ENCODE measurements at places on chromosomes 11 and 22.

GRCh38 chr22:40367342-40367741 is 3.1 kb upstream of the SGSM3 start:
- peaks cover 86% of the 10 kb centered on the region for H3K36me3 ChIP-seq
- DNase-seq: no peak
- H3K4me3 ChIP-seq: no peak overlapping the region

DNA sequence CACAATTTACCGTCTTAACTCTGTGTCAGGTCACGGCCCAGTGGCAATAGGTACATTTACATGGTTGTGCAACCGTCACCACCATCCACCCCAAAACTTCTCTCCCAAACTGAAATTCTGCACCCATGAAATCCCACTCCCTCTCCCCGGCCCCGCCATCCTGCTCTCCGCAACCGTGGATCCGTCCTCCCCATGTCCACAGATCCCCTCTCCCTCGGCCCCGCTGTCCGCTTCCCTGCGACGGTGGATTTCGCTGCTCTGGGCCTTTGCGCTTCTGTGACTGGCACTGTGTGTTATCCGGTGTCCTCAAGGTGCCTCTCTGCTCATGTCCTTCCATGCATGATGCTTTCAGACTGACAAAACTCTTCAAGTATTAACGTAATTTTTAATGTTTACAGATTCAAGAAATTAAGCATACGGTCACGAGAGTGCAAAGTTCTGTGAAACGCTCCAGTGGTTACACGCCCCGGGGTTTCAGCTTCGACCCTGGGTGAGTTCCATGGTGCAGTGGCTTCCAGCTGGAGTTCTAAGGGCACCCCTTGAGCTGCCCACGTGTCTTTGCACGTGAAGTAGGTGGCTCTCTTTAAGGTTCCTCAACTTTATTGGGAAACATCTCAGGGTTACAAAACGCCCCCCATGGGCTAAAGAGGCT is 76.4 kb downstream of the KCNQ1 start:
- peak; percentile 6 for DNase-seq
- H3K36me3 ChIP-seq: no peaks in the 10 kb centered on the region
- H3K4me1 ChIP-seq: peaks cover 15% of the 10 kb centered on the region
- no peaks in the 10 kb centered on the region for H3K27me3 ChIP-seq
- no peak overlapping the region for H3K27ac ChIP-seq

- H3K4me3 ChIP-seq: no peak overlapping the region
- no peak for DNase-seq
- H3K36me3 ChIP-seq: no peaks in the 10 kb centered on the region
- no peak overlapping the region for H3K27ac ChIP-seq
- no peaks in the 10 kb centered on the region for H3K27me3 ChIP-seq
Observed at GRCh38 chr22:36184433-36185025, 17.1 kb downstream of the APOL4 start.

DNA sequence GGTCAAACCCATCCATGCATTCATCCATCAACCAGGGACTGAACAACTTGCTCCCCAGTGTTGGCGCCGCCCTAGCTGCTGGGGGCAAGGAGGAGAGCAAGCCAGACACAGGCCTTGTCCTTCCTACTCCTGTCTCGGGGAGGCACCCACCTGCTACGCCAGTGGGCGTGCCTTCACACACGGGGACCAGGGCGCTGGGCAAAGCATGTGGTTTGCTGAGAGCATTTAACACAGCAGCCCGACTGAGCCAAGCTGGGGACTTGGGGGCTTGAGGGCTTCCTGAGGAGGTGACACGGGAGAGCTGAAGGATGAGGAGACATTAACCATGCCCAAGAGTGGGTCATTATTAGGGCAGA is 30.6 kb downstream of the CACNA1I start:
- peaks cover 18% of the 10 kb centered on the region for H3K27me3 ChIP-seq
- no peak for DNase-seq
- no peak overlapping the region for H3K4me3 ChIP-seq
- H3K36me3 ChIP-seq: no peaks in the 10 kb centered on the region
- peak overlapping the region; percentile 57 for H3K27ac ChIP-seq
- peaks cover 30% of the 10 kb centered on the region for H3K4me1 ChIP-seq

- H3K36me3 ChIP-seq: peaks cover 96% of the 10 kb centered on the region
- DNase-seq: no peak
- peaks cover 25% of the 10 kb centered on the region for H3K4me1 ChIP-seq
- H3K27me3 ChIP-seq: no peaks in the 10 kb centered on the region
- no peak overlapping the region for H3K4me3 ChIP-seq
- no peak overlapping the region for H3K27ac ChIP-seq
Observed at GRCh38 chr11:85970593-85970992, 98.3 kb downstream of the PICALM start.

DNA sequence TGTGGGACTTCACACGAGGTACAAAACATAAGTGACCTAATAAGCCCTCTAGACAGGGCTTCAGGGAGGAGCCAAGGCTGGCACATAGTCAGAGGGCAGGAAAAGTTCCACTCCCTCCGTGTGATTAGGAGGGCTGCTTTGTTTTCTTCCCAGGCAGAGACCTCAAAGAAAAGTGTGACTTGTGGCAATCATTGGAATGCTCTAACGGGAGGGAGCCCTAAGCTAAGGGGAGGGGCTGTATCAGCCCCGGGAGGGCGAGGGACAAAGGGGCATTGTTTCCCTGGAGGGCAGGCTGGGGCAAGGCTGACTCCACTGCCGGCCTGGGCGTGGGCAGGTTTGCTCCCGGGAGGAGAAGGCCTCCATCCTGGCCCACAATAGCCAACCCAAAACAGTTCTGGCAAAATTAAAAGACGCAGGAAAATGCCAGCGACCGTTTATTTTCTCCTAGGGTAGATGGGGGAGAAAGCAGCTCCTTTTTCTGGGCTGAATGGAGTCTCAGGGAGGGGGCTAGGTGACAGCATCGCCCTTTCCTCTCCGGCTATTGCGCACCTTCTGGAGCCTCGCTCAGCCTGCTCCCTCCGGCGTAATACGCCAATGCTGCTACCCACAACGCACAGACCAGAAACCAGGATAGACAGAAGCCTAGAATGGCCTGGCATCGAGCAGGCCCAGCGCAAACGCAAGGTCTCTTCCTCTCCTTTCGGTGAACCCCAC is 60.2 kb downstream of the ENDOD1 start:
- DNase-seq: no peak
- no peaks in the 10 kb centered on the region for H3K36me3 ChIP-seq
- peak overlapping the region; percentile 90 for H3K27ac ChIP-seq
- H3K27me3 ChIP-seq: peaks cover 15% of the 10 kb centered on the region
- peaks cover 53% of the 10 kb centered on the region for H3K4me1 ChIP-seq
- peak overlapping the region; percentile 80 for H3K4me3 ChIP-seq

DNA sequence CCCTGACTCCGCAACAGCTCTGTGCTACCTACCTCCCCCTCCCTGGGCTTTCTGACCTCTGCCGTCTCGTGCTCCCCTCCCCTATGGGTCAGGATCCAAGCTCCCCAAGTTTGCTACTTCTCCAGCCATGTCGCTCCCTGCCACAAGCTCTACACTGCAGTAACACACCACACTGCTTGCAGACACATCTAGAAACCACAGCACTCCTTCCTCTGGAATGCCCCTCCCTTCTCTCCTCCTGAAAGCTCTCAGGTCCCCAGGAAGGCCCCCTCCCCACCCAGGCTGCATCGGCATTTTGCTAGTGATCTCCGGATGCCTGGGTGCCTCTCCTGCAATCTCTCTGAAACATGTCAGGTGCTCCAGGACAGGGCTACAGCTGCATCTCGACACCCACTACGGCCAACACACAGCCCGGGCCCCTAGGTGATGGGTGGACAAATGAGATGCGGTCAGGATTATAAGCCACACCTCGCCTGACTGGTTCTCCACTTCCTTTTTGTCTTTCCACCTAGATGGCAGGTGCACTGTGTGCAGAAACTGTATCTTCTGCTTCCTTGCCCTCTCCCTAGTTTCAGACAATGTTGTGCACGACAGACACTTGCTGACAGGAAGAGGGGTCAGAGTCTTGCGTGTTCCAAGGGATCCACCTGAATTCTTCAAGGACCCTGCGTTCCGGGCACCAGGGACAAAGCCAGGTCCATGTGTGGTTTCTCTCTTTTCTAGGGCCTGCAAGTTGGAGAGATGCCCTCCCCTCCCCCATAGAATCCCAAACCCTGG is 22.9 kb downstream of the RPUSD4 start:
- H3K27ac ChIP-seq: peak overlapping the region; percentile 14
- H3K36me3 ChIP-seq: peaks cover 57% of the 10 kb centered on the region
- DNase-seq: no peak
- no peak overlapping the region for H3K4me3 ChIP-seq
- no peaks in the 10 kb centered on the region for H3K27me3 ChIP-seq
- H3K4me1 ChIP-seq: no peaks in the 10 kb centered on the region

- H3K27me3 ChIP-seq: peaks cover 4% of the 10 kb centered on the region
- no peak overlapping the region for H3K27ac ChIP-seq
- no peaks in the 10 kb centered on the region for H3K4me1 ChIP-seq
- no peaks in the 10 kb centered on the region for H3K36me3 ChIP-seq
Observed at GRCh38 chr11:114846416-114846791, 168.1 kb downstream of the NXPE2 start.

DNA sequence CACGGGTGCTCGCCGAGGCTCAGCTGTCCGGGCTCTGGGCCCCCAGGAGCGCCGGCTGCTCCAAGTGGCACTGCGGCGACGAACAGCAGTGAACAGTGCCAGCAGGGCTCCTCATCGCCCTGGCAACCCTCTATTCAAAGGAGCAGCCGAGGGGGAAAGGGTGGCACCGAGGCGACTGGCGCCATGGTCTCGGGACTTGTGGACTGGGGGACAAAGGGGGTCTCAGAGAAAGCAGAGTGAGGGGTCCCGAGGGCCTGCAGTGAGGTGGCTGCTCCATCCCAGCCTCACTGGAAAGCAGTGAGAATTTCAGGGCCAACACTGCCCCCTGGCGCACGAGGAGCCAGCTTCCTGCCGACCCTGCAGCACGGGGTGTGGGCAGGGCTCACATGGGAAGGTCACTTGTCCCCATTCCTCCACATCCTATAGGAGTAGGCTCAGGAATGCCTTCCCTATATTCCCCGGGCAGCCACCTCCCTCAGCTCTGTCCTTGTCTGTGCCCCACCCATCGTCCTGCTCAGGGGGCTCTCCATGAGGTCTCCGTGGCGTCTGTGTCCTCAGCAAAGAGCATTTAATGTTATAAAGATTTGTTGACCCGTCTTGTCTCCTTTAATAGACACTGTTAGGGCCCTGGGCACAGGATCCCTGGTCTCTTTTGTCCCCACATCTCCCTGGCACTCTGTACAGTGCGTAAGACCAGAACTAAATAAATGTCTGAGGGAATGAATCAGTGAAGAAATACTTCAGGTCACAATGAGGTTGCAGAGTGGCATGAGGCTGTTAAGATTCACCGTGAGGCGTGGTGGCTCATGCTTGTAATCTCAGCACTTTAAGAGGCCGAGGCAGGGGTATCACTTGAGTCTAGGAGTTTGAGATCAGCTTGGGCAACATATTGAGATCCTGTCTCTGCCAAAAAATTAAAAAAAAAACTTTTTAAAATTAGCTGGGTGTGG is 26.4 kb downstream of the LRFN4 start:
- no peaks in the 10 kb centered on the region for H3K36me3 ChIP-seq
- H3K4me3 ChIP-seq: no peak overlapping the region
- H3K4me1 ChIP-seq: peaks cover 14% of the 10 kb centered on the region

DNA sequence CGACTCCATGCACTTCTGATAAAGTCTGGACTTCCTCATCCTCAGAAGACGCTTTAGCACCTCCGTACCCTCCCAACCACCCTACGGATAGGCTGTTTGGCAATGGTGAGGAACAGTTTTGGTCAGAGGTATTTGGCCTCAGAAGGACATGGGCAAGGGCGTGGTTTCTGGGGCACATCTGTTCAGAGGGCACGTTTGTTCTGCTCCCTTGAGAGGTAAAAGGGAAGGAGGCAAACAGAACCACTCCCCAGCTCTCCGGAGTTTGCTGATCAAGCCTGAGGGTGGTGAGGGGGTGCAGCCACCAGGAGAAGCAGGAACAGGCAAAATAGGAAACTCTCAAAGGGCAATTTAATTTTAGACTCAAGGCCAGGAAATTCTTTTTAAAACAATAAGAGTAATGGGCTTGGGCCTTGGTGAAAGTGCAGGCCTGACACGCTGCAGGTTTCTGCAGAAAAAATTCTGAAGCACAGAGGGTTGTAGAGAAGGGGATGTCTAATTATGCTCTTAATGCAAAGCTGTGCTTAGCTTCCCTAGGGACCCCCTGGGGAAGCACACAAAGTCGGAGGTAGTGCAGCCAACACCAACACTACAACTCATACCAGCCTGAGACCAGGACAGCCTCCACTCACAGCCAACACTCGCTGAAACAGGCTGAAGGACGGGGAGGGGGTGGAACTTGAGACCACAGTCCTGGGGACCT is 23.3 kb downstream of the ETS1 start:
- H3K27me3 ChIP-seq: no peaks in the 10 kb centered on the region
- no peak for DNase-seq
- H3K4me3 ChIP-seq: no peak overlapping the region
- H3K36me3 ChIP-seq: no peaks in the 10 kb centered on the region

GRCh38 chr11:17531071-17531600 is 13.1 kb downstream of the USH1C start:
- peaks cover 11% of the 10 kb centered on the region for H3K27me3 ChIP-seq
- H3K4me1 ChIP-seq: no peaks in the 10 kb centered on the region
- no peak overlapping the region for H3K27ac ChIP-seq
- DNase-seq: no peak

DNA sequence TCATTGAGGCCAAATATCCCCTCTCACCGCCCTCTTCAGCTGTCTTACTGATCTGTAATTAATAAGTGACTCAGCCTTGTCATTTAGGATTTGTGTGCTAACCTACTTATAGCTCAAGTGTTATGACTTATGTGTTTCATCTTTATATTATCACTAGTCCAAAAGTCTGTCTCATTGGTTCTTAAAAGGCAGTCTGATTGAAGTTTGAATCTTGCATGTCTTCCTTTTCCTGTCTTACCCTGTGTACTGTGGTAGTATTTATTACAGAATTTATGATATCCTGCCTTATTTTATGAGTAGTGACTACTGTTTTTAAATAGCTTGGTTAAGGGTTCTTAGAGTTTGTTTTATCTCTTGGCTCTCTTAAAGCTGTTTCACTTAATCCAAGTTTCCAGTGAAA is 6.3 kb downstream of the DEPDC7 start:
- H3K27ac ChIP-seq: no peak overlapping the region
- peaks cover 13% of the 10 kb centered on the region for H3K27me3 ChIP-seq
- no peak overlapping the region for H3K4me3 ChIP-seq
- DNase-seq: no peak
- H3K4me1 ChIP-seq: peaks cover 23% of the 10 kb centered on the region
